Ascending aorta (tissue), 2 donors: ENCODE measurements at places on chromosomes 3 and 15.

GRCh38 chr3:58900386-58900785 lies 149.4 kb downstream of the CFAP20DC start:
- DNase-seq, result no peak

- peak; percentile 28 for DNase-seq
These were observed 216.1 kb downstream of the SLCO3A1 start for GRCh38 chr15:92069308-92070250.

- no peak for DNase-seq
These were observed 6.7 kb downstream of the CD200 start for GRCh38 chr3:112339609-112340008.

GRCh38 chr3:116246406-116246980 lies 198.8 kb downstream of the LSAMP start:
- DNase-seq, result no peak

GRCh38 chr15:78956937-78957336 lies 12.1 kb upstream of the CTSH start:
- no peak for DNase-seq

GRCh38 chr3:155890671-155891190 lies 20.3 kb downstream of the GMPS start:
- DNase-seq, result no peak
